ENCODE measurements at places on chromosomes 16 and 17.
A peak's percentile ranks its signal among the peaks of the same experiment; 100 is the strongest.

GRCh38 chr17:6936370-6937028, 59.4 kb upstream of the ALOX12 start:
- DNase-seq = peak; percentile 60

DNA sequence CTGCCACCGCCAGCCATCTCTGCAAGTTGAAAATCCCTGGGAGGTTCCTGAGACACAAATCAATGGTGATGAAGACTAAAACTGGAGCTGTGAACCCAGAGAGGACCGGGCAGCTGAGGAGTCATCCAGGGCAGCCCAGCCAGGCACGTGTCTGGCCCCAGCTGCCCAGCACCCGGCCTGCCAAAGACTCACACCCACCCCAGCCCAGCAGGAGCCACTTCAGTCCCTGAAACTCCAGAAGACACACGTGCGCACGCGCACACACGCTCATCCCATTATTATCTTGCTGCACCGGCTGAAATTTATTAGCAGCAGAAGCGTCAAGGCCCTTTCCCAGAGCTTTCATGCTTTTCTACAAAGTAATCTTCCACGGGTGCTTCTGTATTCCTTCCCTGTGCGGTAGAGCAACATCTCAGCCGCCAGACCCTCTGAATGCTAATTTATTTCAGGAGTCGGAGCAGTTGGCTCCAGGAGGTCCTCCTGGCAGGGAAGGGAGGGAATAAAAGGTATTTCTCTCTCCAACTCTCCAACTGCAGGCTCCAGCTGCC, 59.8 kb upstream of the RBFOX3 start:
- DNase-seq = no peak

GRCh38 chr17:65456368-65457151, 104.9 kb downstream of the AXIN2 start:
- no peak for DNase-seq

- no peak for DNase-seq
Measured at GRCh38 chr17:76497699-76497978, 3.6 kb downstream of the RHBDF2 start.

GRCh38 chr16:56357765-56358322, 67.5 kb downstream of the AMFR start:
- peak; percentile 8 for DNase-seq

DNA sequence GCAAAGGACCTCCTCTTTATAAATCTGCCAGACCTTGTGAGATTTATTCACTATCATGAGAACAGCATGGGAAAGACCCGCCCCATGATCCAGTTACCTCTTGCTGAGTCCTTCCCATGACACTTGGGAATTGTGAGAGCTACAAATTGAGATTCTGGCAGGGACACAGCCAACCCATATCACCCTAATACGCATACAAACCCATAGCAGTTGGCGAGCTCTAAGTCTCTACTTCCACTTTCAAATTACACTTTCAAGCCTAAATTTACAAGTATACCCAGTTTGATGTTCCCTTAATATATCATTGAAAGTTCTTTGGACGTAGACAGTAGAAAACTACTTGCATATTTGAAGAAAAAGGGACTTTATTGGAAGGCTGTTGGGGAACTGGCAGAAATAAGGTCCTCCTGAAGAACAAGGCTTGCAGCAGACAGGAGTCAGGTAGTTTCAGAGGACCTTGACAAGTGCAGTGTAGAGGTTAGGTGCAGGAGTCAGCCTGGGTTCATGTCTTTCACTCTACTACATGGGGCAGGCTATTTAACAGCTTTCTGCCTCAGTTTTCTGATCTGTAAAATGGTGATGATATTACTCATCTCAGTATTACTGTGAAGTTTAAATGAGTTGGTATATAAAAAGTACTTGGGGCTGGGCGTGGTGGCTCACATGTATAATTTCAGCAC, 107.9 kb upstream of the EEF2KMT start:
- no peak for DNase-seq

DNA sequence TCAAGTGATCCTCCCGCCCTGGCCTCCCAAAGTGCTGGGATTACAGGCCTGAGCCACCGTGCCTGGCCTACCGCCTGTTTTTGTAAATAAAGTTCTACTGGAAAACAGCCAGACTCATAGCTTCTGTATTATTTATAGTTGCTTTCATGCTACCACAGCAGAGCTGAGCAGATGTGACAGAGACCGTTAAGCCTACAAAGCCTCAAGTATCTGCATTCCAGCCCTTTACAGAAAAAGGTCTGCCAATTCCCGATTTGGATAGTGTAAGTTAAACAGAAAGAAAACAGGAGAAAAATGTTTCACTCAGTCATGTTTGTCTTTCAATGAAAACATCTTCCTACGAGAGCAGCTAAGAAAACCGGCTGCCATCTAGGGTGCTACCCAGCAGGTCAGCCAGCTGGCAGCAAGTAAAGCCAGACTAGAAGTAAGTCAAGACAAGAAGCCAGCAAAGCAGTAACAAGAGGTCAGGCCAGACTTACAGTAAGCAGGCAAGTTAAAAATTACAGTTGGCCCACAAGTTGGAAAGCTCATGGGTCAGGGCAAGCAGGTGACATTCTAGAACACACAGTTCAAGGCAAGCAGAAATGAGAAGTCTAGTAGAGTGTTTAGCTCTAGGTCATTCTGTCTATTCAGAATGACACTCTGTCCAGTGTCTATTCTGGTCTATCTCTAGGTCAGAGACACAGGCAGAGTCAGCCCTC, 17.7 kb downstream of the NCBP3 start:
- peak; percentile 41 for DNase-seq

- DNase-seq = peak; percentile 97
Measured at GRCh38 chr17:1627982-1628855, at the start of gene SLC43A2. TSS of gene SLC43A2 (minus strand) at chr17:1628834. CDS start at chr17:1627874, 960 bp downstream.

- DNase-seq = no peak
Measured at GRCh38 chr16:56682703-56683397, 580 bp downstream of the MT1X start.

DNA sequence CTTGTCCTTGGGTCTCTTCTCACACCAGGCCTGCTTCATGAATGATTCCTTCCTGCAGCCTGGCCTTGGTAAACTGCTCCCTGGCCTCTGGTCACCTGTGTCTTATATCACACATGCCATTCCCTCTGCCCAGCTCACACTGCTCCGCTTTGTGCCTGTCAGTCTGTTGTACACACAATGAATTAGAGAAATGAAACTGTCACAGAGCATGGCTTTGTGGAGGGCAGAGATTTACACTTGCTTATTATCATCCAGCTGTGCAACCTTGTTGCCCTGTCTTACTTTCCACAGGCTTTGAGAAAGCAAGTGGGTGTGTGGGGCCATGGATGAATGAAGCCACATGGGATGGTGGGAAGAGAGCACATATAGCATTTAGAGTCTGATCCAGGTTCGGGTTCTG, 22.4 kb downstream of the ALDH3A2 start:
- no peak for DNase-seq

DNA sequence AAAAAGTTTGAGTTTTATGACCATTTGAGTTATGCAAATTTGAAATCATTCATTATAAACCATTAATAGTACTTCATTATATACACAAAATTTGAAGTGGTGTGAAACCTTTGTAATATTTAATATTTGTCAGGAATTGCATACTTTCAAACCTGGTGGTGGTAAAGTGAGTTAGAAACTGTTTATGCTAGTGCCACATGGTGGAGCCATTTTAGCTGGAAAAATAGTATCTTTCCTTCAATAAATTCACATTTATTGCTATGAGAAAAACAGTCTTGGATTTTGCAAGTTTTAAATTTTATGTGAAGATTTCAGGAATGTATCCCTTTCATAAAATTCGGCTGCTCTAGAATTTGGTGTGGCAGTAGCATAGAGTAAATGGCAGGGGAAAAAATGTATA, 7.3 kb upstream of the BLMH start:
- no peak for DNase-seq

- no peak for DNase-seq
Measured at GRCh38 chr16:49282690-49283375, 1.2 kb upstream of the CBLN1 start.

- DNase-seq = peak; percentile 53
Measured at GRCh38 chr16:29811896-29812665, at the start of gene PRRT2. TSS of gene PRRT2 (plus strand) at chr16:29812193. CDS start at chr16:29813055, 862 bp downstream.

DNA sequence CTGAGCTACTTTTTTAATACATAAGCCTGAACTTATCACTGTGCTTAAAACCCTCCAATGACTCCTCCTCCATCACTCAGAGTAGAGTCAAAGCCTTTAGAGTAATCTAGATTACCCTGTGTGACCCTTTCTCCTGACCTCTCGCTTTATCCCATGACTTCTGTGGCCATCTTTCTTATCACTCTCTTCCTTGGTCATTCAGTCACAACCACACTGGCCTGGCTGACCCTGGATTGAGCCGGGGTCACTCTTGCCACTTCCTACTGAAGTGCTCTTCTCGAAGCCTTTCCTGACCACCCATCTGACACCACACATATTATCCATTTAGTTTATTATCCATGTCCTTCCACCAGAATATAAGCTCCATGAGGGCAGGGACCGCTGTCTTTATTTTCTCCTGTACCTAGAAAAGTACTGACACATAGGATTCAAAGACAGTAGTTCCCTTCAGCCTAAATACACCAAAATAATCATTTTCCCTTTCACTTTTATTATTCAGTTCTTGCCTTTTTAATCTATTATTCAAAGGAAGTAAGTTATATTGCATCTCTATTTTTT, 28.0 kb upstream of the ABCA9 start:
- DNase-seq = no peak

- DNase-seq = peak; percentile 79
Measured at GRCh38 chr17:43723697-43724359, 34.8 kb downstream of the SOST start.

DNA sequence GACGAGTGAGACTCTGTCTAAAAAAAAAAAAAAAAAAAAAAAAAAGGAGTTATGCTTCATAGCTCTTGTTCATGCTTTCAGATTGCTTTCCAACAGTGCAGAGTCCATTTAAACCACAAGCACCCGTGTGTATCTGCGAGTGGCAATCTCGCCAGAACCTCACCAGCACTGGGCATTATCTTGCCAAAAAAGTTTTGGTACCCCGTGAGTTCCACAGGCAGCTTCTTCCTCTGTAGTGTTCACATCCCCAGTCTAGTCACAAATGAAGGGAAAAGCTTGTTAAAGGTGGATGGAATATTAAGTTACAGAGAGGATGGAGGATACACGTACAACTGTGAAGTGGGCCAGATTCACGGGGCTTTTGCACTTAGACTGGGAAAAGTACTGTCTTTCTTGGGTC, 33.5 kb downstream of the WSB1 start:
- DNase-seq = no peak

- no peak for DNase-seq
Measured at GRCh38 chr17:59234631-59235030, 14.3 kb downstream of the GDPD1 start.

- DNase-seq = no peak
Measured at GRCh38 chr16:57070424-57070823, 22.0 kb upstream of the CPNE2 start.

DNA sequence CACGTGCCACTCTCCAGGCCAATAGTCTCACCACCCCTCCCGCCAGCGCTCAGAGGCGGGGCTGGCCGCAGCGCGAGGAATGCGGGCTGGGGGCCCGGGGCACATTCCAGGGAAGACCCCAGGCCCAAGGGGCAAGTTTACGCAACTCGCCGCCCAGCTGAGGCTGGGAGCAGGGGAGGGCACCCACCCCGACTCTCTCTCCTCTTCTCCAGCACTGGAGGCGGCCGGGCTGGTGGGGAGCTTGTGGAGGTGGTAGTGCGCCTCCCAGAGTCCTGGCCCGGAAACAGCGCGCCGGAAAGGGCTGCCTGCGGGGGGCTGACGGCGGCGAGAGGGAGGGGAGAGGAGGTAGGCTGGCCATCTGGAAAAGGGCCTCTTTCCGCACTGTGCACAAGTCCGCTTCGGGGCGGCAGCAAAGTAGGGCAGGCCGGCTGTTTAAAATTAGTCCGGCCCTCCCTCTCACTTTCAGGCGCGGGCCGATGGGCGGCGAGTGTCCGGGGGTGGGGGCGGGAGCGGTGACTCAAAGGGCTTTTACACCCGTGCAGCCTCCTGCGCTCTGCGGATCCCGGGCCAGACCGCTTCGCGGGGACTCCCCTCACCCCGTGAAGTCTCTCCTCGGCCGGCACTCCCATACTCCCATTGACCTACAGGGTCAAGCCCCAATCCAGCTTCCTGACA, 1.1 kb downstream of the FHOD1 start:
- DNase-seq = peak; percentile 77

DNA sequence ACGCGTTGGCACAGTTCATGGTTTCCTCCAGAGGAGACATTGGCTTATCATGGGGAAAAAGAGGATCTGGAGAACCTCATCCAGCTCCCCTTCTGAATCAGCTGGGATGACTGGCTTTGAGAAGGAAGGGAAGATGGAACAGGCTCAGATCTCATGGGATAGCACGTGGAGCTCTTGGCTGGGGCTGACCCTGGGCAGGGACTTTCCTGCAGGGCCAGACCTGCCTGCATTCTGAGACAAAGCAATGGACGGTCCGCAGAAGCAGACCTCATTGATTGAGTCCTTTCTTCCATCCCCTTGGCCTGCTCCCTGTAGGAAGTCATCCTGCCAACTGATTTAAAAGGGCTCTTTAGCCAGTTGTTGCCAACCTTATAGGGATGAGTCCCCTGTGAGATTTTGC, 26.2 kb downstream of the PLCD3 start:
- no peak for DNase-seq

DNA sequence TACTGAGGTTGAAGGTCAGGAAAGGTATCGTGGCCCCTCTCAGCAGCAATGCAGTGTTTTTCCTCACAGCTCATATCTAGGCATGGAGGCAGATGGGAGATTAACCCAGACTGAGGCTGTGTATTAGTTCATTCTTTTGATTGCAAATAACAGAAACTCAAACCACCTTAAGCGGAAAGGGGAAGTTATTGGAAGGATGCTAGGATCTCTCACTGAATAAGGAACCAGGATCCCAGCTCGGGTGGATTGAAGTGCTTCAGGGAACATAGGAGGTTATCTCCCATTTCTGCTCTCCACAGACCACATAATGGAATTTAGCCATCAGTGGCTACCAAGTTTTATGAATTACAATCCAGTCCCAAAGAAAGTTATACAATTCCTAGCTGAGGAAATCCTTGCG, 8.2 kb downstream of the ZNF689 start:
- DNase-seq = no peak

DNA sequence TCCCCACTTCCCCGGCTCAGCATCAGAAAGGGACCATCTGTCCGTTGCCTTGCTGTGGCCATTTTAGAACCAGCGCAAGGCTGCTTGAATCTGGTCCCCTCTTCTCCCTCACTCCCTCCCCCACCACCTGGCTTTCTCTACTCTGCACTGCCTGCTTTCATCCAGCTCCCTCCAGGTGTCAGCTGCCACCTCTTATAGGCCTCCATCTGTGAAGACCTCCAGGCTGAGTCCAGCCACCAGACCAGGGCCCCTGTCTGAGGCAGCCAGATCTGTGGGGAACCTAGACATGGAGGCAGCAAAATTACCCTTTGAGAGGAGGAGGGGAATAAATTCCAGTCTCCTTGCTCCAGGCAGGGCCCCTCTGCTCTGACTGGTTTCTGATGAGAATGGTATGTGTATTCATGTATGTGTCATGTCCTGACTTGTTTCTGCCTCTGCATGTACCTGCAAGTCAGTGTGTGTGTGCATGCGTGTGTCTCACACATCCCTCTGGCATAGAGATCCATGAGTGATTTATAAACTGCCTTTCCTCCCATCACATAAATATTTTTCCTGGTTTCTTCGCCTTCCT, 21.1 kb downstream of the MINK1 start:
- peak; percentile 47 for DNase-seq
